ENCODE measurements at places on chromosomes 13 and 19.

DNA sequence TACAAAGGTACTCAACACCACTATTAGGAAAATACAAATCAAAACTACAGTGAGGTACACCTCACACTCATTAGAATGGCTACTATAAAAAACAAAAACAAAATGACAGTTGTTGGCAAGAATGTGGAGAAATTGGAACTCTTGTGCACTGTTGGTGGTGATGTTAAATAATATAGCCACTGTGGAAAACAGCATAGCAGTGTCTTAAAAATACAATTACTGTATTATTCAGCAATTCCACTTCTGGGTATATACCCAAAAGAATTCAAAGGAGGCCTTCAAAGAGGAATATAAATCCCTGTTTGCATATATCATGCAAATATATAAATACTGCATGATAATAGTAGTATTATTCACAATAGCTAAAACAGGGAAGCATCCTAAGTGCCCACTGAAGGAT is 66.8 kb downstream of the CDK8 start:
- DNase-seq = no peak

- peak; percentile 26 for DNase-seq
These were observed 32.3 kb upstream of the MED4 start for GRCh38 chr13:48126944-48127830.

- no peak for DNase-seq
These were observed 477 bp downstream of the LNX2 start for GRCh38 chr13:27619728-27620376.

GRCh38 chr13:30529085-30529834 is 63.5 kb upstream of the HMGB1 start:
- no peak for DNase-seq

DNA sequence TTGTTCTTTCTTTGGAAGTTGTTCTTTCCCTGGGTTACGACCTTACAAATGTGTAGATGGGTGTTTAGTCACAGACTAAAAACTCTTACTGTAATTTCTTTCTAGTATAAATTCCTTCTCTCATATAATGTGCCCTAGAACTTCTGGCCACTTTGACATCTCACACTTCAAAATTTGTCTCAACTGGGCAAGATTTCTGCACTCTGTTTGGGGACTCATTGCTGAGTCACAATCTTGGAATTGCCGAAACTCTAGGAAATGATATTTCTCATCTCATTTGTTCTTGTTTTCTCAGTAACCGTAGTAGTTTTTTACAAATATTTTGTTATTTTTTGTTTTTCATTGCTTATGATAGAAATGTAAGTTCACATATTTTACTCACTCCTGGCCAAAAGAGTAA is 2523.2 kb upstream of the PCDH20 start:
- no peak for DNase-seq

GRCh38 chr13:91540158-91540736 is 141.8 kb downstream of the GPC5 start:
- no peak for DNase-seq

GRCh38 chr13:99572921-99573320 is 71.6 kb downstream of the TM9SF2 start:
- no peak for DNase-seq

GRCh38 chr19:19300613-19301012 is 19.7 kb downstream of the SUGP1 start:
- DNase-seq = no peak

DNA sequence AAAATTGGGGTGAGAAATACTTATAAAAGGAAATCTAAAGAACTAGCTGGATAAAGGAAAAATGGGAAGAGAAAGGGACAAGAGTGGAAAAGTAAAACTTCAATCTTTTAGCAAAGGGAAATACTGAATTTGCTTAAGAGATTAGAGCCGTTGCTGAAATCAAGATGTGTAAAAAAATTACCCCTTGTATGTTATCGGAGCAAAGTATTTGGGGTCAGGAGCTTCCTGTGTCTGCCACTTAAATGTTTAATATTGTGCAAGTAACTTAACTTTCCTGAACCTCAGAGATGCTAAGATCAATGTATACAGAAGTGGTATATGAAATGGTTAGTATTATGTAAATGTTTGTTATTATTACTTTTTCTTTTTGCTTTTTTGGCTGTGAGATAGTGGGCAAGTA is 51.6 kb downstream of the NDFIP2 start:
- DNase-seq = no peak

- no peak for DNase-seq
These were observed 74.7 kb downstream of the KL start for GRCh38 chr13:33090755-33091414.

DNA sequence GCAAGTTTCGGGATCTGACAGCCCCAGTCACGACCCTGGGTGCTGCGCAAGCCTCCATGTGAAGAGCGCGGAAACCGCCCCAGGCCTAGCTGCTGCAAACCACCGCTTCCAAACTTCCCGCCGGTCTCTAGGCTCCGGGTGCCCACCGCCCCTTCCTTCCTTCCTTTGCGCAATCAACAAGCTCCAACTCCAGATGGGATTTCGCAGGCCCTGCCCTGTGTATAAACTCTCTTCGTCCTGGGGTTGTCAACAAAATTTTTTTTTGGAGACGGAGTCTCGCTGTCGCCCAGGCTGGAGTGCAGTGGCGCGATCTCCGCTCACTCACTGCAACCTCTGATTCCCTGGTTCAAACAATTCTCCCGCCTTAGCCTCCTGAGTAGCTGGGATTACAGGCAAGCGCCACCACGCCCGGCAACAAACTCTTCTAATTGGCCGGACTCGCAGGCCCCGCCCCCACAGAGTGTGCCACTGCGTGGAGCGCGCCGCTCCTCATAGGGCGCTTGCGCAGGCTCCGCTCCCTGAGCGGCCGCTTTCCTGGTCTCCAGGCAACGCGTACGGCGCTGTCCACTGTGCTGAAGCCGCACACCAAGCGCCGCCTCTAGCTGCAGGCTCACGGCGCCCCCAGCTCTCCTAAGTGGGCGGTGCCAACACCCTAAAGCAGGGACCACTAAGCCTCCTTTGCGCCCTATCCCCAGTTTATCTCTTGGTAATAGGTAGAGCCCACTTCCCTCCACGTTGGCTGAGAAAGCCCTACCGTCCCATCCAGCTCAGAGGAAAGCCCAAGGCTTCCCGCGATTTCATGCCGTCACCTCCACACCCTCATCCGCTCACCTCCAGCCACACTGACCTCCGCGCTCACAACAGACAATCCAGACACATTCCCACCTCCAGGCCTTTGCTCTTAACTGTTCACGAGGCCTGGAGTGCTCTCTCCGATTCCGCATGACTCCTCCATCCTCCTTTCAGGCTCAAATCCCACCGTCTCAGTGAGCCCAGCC is 5.5 kb upstream of the QTRT1 start:
- DNase-seq = no peak

DNA sequence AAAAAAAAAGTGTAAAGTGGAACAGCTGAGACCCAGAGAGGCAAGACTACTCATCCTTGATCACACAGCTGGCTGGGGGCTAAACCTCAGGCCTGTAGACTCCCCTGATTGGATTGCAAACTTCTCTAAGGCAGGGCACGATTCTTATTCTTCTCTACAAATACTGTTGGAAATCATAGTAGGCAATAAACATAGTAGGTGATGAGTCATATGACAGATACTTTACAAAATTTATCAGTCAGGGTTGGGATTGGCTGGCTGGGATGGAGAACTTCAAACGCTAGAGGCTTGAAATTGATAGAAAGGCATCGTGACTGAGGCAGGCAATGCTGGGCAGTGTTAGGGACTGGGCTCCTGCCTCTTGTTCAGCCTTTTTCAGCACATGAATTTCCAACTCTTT is 5.9 kb upstream of the MATK start:
- no peak for DNase-seq

GRCh38 chr19:58330458-58330857 is 3.7 kb downstream of the ZSCAN22 start:
- DNase-seq = no peak

DNA sequence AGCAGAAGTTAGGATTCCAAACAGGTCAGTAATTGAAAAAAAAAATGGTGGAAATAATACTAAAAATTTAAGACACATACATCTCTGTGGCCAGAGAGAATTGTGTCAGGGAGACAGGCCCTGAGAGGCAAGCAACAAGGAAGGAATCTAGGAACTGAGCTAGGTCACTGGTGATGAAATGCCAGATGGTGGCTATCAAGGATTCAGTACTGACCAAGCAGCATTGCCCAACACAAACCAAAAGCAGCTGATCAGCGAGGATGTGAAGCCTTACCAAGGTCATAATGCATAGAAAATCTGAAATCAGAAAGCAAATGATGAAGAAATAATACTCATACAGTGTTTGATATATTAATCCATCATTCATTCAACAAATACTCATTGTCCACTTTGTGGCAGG is 905.0 kb downstream of the GPC5 start:
- DNase-seq = peak; percentile 37

GRCh38 chr13:60111691-60112090 is 52.0 kb downstream of the DIAPH3 start:
- DNase-seq = no peak

DNA sequence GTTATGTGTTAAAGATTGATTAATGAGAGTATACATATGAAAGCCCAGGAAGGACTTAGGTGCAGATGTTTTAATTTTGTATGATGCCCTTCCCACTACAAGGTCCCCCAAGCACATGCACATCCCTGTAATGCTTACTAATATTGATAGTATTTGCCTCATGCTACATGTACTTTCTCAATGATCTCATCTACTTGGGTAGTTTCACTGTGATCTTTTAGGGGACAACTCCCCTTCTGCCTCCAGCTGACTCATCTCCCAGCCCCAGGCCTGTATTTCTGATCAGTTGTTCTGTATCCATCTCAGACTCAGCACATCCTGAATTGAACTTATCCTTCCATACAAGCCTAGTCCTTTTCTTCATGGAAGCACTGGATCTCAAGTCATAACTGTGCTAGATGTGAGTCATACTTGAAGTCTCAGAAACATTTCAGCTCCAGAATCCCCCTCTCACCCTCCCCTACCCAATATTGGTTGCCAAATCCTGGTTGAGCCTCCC is 49.4 kb upstream of the INTS6 start:
- no peak for DNase-seq

- DNase-seq = no peak
These were observed 240.9 kb upstream of the SERP2 start for GRCh38 chr13:44132710-44133109.

GRCh38 chr19:14393329-14393728 is 12.1 kb downstream of the ADGRE5 start:
- no peak for DNase-seq

- DNase-seq = no peak
These were observed 20.7 kb downstream of the POMP start for GRCh38 chr13:28679628-28680027.

DNA sequence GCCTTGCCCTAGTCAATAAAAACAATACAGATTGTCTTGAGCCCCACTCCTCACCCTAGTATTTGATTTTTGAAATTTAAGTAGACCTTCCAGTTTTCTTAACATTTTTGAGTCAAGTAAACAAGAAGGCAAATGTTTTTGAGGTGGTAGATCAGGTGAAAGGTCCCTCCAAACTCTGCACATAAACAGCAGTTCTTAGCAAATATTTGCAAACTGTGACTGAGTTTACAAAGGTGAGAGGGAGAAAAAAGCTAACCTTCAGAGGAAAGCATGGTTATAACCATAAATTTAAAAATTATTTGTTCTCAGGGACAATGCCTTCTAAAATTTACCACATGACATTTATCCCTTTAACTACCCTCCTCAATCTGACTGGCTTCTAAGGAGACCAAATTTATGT is 84.6 kb upstream of the PCDH17 start:
- no peak for DNase-seq

- no peak for DNase-seq
These were observed 214.1 kb downstream of the COL4A1 start for GRCh38 chr13:110092831-110093247.

GRCh38 chr19:543910-544608 is at the start of gene GZMM:
GZMM (plus strand) TSS chr19:544053; CDS start chr19:544072, 19 bp downstream.
- no peak for DNase-seq

GRCh38 chr13:34247596-34247995 is 429.6 kb downstream of the RFC3 start:
- no peak for DNase-seq

DNA sequence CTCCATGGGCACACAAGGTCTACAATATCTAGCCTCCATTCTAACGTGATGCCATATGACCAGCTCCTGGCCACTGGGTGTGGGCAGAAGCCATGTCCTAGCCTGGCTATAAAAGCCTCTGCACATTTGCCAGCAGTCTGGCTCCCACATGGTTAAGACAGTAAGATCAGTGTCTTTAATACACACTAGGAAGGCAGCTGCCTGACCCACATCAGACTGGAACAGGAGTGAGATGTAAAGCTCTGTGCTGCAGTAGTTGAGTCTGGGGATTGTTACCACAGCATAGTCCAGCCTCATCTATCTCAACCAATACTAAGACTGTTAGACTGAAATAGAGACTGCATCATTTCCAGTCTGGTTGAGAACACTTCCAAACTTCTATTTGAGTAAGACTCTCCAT is 533.1 kb downstream of the IRS2 start:
- no peak for DNase-seq

DNA sequence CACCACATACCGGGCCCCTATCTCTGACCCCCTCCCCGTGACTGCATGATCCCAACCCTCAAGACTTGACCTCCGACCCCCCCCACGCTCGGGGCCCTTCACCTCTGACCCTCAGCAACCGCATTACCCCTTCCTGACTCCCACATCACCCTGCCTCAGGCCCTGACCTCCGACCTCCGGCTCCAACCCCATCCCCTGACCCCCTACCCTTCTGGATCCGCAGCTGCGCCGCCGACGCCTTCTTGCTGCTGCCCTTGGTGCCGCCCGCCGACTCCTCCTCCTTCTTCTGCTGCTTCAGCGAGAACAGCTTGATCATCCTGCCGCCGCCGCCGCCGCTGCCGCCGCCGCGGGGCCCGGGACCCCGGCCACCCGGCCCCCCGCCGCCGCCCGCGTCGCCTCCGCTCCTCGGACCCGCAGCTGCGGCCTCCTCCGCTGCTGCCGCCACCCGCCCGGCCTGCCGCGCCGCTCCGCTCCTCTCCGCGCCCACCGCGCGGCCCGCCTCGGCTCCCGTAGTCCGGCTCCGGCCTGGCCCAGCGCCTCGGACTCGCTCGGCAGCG is at the start of gene UBE2M:
TSS of gene UBE2M (minus strand) at position 546 of the 557 bp plus-strand sequence. CDS start at position 316, 230 bp downstream.
- no peak for DNase-seq
